ENCODE measurements at places on chromosomes 3 and 15. TPM values are rescaled to one million over a fixed set of nuclear protein-coding genes. Genes with fewer than 3 reads are reported as not detected.

Gene ARL13B
- total RNA-seq, result 1.6 TPM

Gene SAMD7
- total RNA-seq, result not detected

Gene C2CD4A
- total RNA-seq, result not detected

Gene PLSCR5
- not detected for total RNA-seq

Gene SLC28A1
- not detected for total RNA-seq

Gene CCDC14
- 3.9 TPM for total RNA-seq

Gene SUSD5
- 0.84 TPM for total RNA-seq

Gene A4GNT
- total RNA-seq, result not detected

Gene MELTF
- 0.36 TPM for total RNA-seq

DNA sequence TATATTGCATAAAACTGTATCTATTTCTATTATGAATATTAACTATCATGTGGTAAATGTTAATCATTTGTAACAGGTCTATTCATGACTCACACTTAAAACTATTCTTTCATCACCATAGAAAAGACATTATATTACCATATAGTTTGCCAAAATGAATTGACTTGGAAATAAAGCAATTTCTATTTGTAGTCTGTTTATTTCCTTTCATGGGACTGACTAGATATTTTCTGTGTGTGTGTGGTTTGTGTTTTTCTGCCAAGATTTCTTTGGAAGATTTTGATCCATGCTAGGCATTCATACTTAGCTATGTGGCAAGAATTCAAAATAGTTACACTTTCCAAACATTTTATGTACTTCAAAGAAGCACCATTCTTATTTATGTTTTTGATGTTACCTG lies 522.5 kb upstream of the AGTR1 start:
- H3K4me1 ChIP-seq, result no peaks in the 10 kb centered on the region
- no peak for DNase-seq
- no peaks in the 10 kb centered on the region for H3K27me3 ChIP-seq
- no peaks in the 10 kb centered on the region for H3K36me3 ChIP-seq
- H3K27ac ChIP-seq, result no peak overlapping the region

GRCh38 chr15:74752531-74752930 lies 3.9 kb downstream of the CYP1A2 start:
- no peak for DNase-seq
- H3K4me3 ChIP-seq, result no peak overlapping the region
- H3K36me3 ChIP-seq, result no peaks in the 10 kb centered on the region
- H3K4me1 ChIP-seq, result no peaks in the 10 kb centered on the region

GRCh38 chr3:114449271-114450007 lies 155.6 kb downstream of the TIGIT start:
- DNase-seq, result no peak
- no peak overlapping the region for H3K4me3 ChIP-seq
- no peaks in the 10 kb centered on the region for H3K36me3 ChIP-seq
- no peaks in the 10 kb centered on the region for H3K27me3 ChIP-seq
- H3K27ac ChIP-seq, result peak overlapping the region; percentile 81

DNA sequence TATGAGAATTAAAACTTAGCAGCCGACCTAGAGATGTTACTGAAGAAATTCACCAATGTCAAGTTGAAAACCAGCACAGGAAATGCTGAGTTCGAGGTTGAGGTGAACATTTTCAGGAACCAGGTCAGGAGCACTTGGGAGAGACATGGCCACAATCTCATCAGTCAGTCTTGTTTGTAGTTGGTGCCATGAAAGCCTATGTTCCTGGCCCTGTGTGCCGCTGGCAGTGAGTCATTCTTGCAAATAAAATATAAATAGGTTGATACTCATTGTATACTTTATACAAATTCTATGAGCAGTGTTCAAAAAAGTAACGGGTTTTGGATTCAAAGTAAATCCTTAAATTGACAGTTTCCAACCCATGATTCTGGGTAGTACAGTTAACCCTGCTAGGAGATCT lies 1.5 kb upstream of the FSIP1 start:
- no peak for DNase-seq
- H3K27ac ChIP-seq, result peak overlapping the region; percentile 12
- H3K27me3 ChIP-seq, result no peaks in the 10 kb centered on the region
- H3K4me3 ChIP-seq, result no peak overlapping the region
- no peaks in the 10 kb centered on the region for H3K36me3 ChIP-seq

GRCh38 chr15:78052001-78052401 lies 25.5 kb downstream of the TBC1D2B start:
- H3K27me3 ChIP-seq, result no peaks in the 10 kb centered on the region
- no peak overlapping the region for H3K27ac ChIP-seq
- peaks cover 43% of the 10 kb centered on the region for H3K4me1 ChIP-seq
- DNase-seq, result peak; percentile 52
- H3K36me3 ChIP-seq, result no peaks in the 10 kb centered on the region
- no peak overlapping the region for H3K4me3 ChIP-seq

- H3K4me3 ChIP-seq, result no peak overlapping the region
- no peak overlapping the region for H3K27ac ChIP-seq
- no peaks in the 10 kb centered on the region for H3K4me1 ChIP-seq
- no peaks in the 10 kb centered on the region for H3K27me3 ChIP-seq
These were observed 218.6 kb downstream of the PDCD6IP start for GRCh38 chr3:34016925-34017587.

- no peaks in the 10 kb centered on the region for H3K27me3 ChIP-seq
- H3K4me3 ChIP-seq, result no peak overlapping the region
- H3K4me1 ChIP-seq, result peaks cover 3% of the 10 kb centered on the region
- no peak for DNase-seq
- no peak overlapping the region for H3K27ac ChIP-seq
These were observed 3.5 kb upstream of the ITGB5 start for GRCh38 chr3:124890573-124891190.

- no peak for DNase-seq
- H3K36me3 ChIP-seq, result no peaks in the 10 kb centered on the region
- no peaks in the 10 kb centered on the region for H3K4me1 ChIP-seq
These were observed 747 bp downstream of the SORD start for GRCh38 chr15:45023659-45024225.

GRCh38 chr15:75008629-75009326 lies 13.4 kb downstream of the SCAMP5 start:
- H3K4me3 ChIP-seq, result no peak overlapping the region
- H3K27me3 ChIP-seq, result no peaks in the 10 kb centered on the region
- H3K36me3 ChIP-seq, result no peaks in the 10 kb centered on the region
- DNase-seq, result no peak
- no peak overlapping the region for H3K27ac ChIP-seq

DNA sequence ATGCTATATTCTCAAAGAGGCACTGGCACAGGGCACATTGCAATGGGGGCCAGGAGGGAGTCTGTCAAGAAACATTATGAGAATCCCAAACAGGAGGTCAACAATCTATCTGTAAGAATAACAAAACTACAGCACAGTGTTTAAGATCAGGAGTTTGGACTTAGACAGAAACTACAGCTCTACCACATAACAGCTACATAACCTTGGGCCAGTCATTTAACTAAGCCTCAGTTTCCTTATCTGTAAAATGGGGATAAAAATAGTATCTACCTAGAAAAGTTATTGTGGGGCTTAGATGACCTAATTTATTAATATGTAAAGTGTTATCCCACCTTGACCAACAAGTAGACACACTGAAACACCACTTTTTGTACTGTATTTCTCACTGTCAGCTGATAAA lies 9.9 kb downstream of the B4GALT4 start:
- H3K4me3 ChIP-seq, result no peak overlapping the region
- no peak for DNase-seq
- H3K27ac ChIP-seq, result no peak overlapping the region
- H3K36me3 ChIP-seq, result peaks cover 48% of the 10 kb centered on the region
- no peaks in the 10 kb centered on the region for H3K27me3 ChIP-seq

GRCh38 chr3:13385373-13385965 lies 34.7 kb downstream of the NUP210 start:
- H3K4me1 ChIP-seq, result no peaks in the 10 kb centered on the region
- no peak for DNase-seq
- H3K27me3 ChIP-seq, result no peaks in the 10 kb centered on the region

- no peak overlapping the region for H3K4me3 ChIP-seq
- H3K4me1 ChIP-seq, result no peaks in the 10 kb centered on the region
- DNase-seq, result no peak
These were observed 11.6 kb downstream of the TSEN2 start for GRCh38 chr3:12495749-12496452.

- no peak for DNase-seq
- no peak overlapping the region for H3K4me3 ChIP-seq
- no peaks in the 10 kb centered on the region for H3K4me1 ChIP-seq
These were observed 555.8 kb upstream of the IL12A start for GRCh38 chr3:159432682-159433340.

- H3K36me3 ChIP-seq, result no peaks in the 10 kb centered on the region
- H3K27me3 ChIP-seq, result no peaks in the 10 kb centered on the region
- no peak overlapping the region for H3K4me3 ChIP-seq
- H3K4me1 ChIP-seq, result no peaks in the 10 kb centered on the region
These were observed 124.8 kb upstream of the PTX3 start for GRCh38 chr3:157311633-157312375.

GRCh38 chr3:160618363-160618762 lies 53.0 kb upstream of the KPNA4 start:
- H3K36me3 ChIP-seq, result no peaks in the 10 kb centered on the region
- no peak overlapping the region for H3K4me3 ChIP-seq
- no peak overlapping the region for H3K27ac ChIP-seq

- H3K36me3 ChIP-seq, result no peaks in the 10 kb centered on the region
- H3K27me3 ChIP-seq, result no peaks in the 10 kb centered on the region
- peak overlapping the region; percentile 89 for H3K27ac ChIP-seq
- no peak overlapping the region for H3K4me3 ChIP-seq
- peaks cover 65% of the 10 kb centered on the region for H3K4me1 ChIP-seq
- peak; percentile 77 for DNase-seq
These were observed 42.2 kb downstream of the B3GNT5 start for GRCh38 chr3:183295211-183295610.

- H3K27ac ChIP-seq, result no peak overlapping the region
- no peak for DNase-seq
These were observed 217.8 kb upstream of the CBLB start for GRCh38 chr3:106086636-106087035.

- H3K27ac ChIP-seq, result no peak overlapping the region
- no peaks in the 10 kb centered on the region for H3K36me3 ChIP-seq
- no peak overlapping the region for H3K4me3 ChIP-seq
- H3K4me1 ChIP-seq, result no peaks in the 10 kb centered on the region
These were observed 76.6 kb downstream of the LRRK1 start for GRCh38 chr15:100995471-100996430.

- no peaks in the 10 kb centered on the region for H3K27me3 ChIP-seq
- peaks cover 65% of the 10 kb centered on the region for H3K4me1 ChIP-seq
- H3K27ac ChIP-seq, result peak overlapping the region; percentile 70
- no peak overlapping the region for H3K4me3 ChIP-seq
- no peak for DNase-seq
These were observed 29.9 kb downstream of the UBE3A start for GRCh38 chr15:25408929-25409328.

GRCh38 chr15:28977377-28978010 lies 91.7 kb downstream of the APBA2 start:
- H3K4me1 ChIP-seq, result no peaks in the 10 kb centered on the region
- H3K36me3 ChIP-seq, result no peaks in the 10 kb centered on the region
- H3K27me3 ChIP-seq, result no peaks in the 10 kb centered on the region
- H3K4me3 ChIP-seq, result no peak overlapping the region
- DNase-seq, result no peak

- H3K4me3 ChIP-seq, result no peak overlapping the region
- no peaks in the 10 kb centered on the region for H3K27me3 ChIP-seq
- H3K27ac ChIP-seq, result no peak overlapping the region
- DNase-seq, result peak; percentile 6
- H3K4me1 ChIP-seq, result peaks cover 5% of the 10 kb centered on the region
These were observed 49.9 kb upstream of the KLF13 start for GRCh38 chr15:31276596-31277298.

- H3K4me3 ChIP-seq, result no peak overlapping the region
- H3K27me3 ChIP-seq, result no peaks in the 10 kb centered on the region
- no peaks in the 10 kb centered on the region for H3K36me3 ChIP-seq
- no peak for DNase-seq
- H3K27ac ChIP-seq, result no peak overlapping the region
These were observed 40.9 kb downstream of the SCAP start for GRCh38 chr3:47434849-47435248.

DNA sequence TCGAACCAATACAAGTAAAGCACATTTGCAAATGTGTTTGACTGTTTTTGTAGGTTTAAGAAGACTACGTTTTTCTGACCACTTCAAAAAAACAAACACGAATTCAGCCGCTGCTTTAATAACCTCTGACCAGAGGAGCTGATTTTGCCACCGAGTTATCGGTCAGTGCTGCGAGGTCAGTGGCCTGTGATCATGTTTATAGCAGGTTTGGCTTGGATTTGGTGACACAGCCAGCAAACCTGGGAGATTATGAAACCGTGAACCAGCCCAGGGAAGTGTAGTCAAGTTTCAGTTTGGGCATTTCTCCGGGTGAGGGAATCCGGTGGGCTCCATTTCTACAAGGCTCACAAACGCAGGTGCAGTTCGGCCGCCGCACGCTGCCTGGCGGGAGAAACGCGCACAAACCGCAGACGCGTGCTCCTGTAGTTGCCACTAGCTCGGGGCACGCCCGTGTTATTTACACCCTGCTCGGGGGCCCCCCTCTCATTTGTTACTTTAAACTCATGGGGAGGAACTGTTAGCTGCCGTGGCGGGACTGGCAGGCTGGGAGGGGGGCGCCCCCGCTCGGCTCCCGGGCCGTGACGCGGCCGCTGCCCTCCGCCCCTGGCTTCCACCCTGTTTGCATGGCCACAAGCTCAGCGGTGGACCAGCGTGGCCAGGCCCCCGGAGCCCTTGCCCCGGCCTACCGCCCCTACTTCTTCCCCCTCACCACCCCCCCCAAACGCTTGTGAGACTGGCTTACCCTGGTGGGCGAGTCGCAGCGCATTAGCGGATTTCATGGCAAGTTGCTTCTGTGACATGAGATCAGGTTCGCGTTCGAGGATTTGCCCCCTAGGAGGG lies 13.6 kb upstream of the ONECUT1 start:
- no peak overlapping the region for H3K27ac ChIP-seq
- H3K4me3 ChIP-seq, result peak overlapping the region; percentile 10
- DNase-seq, result no peak
- no peaks in the 10 kb centered on the region for H3K36me3 ChIP-seq
- peaks cover 8% of the 10 kb centered on the region for H3K4me1 ChIP-seq
- peaks cover 95% of the 10 kb centered on the region for H3K27me3 ChIP-seq

DNA sequence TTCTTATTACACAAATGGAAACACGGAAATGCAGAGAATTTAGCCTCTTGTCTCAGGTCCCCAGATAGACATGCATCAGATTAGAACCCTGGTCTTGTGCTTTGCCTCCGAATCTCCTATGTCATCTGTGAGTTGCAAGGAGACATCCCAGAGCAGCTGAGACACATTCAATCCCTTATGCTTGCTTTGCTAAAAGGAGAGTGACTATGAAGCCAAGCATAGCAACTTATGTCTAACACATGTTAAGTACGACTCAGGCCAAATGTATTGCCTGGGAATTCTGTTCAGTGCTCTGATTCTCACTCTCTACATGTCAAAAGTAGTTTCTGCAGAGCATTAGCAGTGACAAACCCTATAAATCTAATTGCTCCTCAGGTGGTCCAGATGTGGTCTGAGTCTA lies 30.6 kb upstream of the LRRC3B start:
- no peaks in the 10 kb centered on the region for H3K36me3 ChIP-seq
- no peaks in the 10 kb centered on the region for H3K4me1 ChIP-seq
- H3K27ac ChIP-seq, result no peak overlapping the region
- no peak overlapping the region for H3K4me3 ChIP-seq
- no peak for DNase-seq
- no peaks in the 10 kb centered on the region for H3K27me3 ChIP-seq
